A549 treated with ZK216348 at 1 μM for 4 hours (cell line): ENCODE measurements at places on chromosomes 1 and 21. TPM values are rescaled to one million over a fixed set of nuclear protein-coding genes. Genes with fewer than 3 reads are reported as not detected.

The PATJ gene
- 3.3 to 5.8 TPM (median 4.6 TPM) in 5 replicates for total RNA-seq

The ELAVL4 gene
- 0.07 TPM in 1 of 5 replicates, not detected in the others for total RNA-seq

The PTPN7 gene
- total RNA-seq: 0.05 to 0.26 TPM in 2 of 5 replicates, not detected in the others

The ZYG11A gene
- 2.2 to 2.9 TPM (median 2.4 TPM) in 5 replicates for total RNA-seq

The GSTM1 gene
- 0.35 TPM in 1 of 5 replicates, not detected in the others for total RNA-seq

The SEMA6C gene
- 0.59 to 2.2 TPM (median 1.5 TPM) in 5 replicates for total RNA-seq

The TSPEAR gene
- not detected in 5 replicates for total RNA-seq

The KLF18 gene
- total RNA-seq: 0.05 TPM in 1 of 5 replicates, not detected in the others

The C1QC gene
- not detected in 5 replicates for total RNA-seq

The GFI1 gene
- total RNA-seq: 0.17 to 0.35 TPM (median 0.26 TPM) in 5 replicates

The PRRX1 gene
- 0.04 to 0.74 TPM in 2 of 5 replicates, not detected in the others for total RNA-seq

The MIXL1 gene
- 0.13 TPM in 1 of 5 replicates, not detected in the others for total RNA-seq

The YARS1 gene
- total RNA-seq: 59.4 to 95.9 TPM (median 72.9 TPM) in 5 replicates

The PDPN gene
- total RNA-seq: not detected in 5 replicates

The RASAL2 gene
- total RNA-seq: 13.8 to 23.8 TPM (median 17.7 TPM) in 5 replicates

The S100A7 gene
- not detected in 5 replicates for total RNA-seq

The ADGRB2 gene
- total RNA-seq: 3.6 to 7.5 TPM (median 6.1 TPM) in 5 replicates

The SEC16B gene
- 0.43 to 1.1 TPM (median 0.79 TPM) in 5 replicates for total RNA-seq

The RNU1-3 gene
- total RNA-seq: not detected in 5 replicates

The EPS8L3 gene
- total RNA-seq: 0.41 to 1.4 TPM (median 0.79 TPM) in 5 replicates

The ARHGAP30 gene
- total RNA-seq: 0.06 to 0.19 TPM (median 0.08 TPM) in 5 replicates

The SLC16A4 gene
- total RNA-seq: 26.0 to 41.9 TPM (median 37.9 TPM) in 5 replicates

The SELE gene
- total RNA-seq: not detected in 5 replicates

The GBP7 gene
- not detected in 5 replicates for total RNA-seq

The DMRTA2 gene
- 0.09 to 0.22 TPM (median 0.18 TPM) in 5 replicates for total RNA-seq

The CD48 gene
- not detected in 5 replicates for total RNA-seq

The PPFIA4 gene
- 0.38 to 1.4 TPM (median 0.64 TPM) in 5 replicates for total RNA-seq

The NFASC gene
- 0.83 to 1.9 TPM (median 1.0 TPM) in 5 replicates for total RNA-seq

The SPSB1 gene
- 27.8 to 36.4 TPM (median 28.8 TPM) in 5 replicates for total RNA-seq
